ENCODE measurements at places on chromosomes 16 and 17.
A peak's percentile ranks its signal among the peaks of the same experiment; 100 is the strongest.

DNA sequence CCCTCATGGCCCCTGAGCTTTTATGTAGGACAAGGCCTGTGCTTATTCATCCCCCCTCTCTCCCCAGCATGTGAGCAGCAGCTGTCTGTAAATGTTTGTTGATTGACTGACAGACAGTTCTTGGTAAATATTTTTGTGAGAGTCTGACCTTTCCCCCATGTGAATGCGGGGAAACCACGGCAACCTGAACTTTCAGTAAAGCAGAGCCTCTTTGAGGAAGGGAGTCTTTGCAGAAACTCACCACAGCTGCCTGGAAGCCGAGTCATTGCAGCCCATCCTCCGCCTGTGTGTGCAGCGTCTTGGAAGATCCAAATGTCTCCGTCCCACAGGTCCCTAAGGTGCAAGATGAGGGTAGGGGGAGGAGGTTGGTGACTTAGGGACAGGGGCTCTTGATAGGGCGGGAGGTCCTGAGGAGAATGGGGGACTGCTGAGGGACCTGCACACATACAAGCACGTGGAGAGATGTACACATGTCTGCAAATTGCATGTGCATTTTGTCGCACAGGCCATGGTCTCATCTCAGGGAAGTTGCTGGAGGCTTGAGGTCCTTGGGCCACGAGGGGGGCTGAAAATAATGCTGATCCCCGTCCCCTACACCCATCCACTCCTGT, 23.0 kb upstream of the IL21R start:
- peak; percentile 20 for DNase-seq

DNA sequence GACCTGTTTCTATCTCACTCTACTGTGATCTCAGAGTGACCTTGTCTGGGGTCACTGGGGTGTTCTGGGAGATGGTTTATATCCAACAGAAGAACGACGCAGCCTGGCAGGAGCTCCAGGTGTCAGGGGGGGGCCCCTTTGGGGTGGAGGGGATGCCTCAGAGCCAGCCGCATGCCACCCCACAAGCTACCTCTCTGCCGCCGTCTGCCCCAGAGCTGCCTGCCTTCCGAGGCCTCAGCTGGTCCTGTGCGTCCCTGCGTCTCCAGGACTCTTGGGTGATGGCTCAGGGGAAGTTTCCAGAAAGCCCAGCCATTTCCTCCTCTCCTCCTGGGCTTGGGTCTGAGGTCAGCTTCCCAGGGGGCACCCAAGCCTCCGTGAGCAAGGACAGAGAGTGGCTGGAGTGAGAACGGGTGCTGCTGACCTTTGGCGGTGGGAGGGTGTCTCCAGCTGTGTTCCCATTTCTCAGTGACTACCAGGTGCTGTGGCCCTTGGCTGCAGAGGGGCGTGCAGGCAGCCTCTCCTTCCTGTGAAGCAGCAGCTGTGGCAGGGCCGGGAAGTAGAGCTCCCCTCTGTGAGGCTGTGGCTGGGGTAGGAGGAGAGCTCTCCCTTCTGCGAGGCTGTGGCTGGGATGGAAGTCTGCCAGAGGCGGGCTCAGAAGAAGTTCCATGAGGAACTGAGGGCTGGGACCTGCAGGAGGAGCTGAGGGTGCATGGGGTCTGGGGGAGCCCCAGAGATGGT, 19.8 kb downstream of the JPH3 start:
- DNase-seq: no peak

- DNase-seq: peak; percentile 60
These were observed 124.2 kb downstream of the TMEM132E start for GRCh38 chr17:34703533-34703932.

DNA sequence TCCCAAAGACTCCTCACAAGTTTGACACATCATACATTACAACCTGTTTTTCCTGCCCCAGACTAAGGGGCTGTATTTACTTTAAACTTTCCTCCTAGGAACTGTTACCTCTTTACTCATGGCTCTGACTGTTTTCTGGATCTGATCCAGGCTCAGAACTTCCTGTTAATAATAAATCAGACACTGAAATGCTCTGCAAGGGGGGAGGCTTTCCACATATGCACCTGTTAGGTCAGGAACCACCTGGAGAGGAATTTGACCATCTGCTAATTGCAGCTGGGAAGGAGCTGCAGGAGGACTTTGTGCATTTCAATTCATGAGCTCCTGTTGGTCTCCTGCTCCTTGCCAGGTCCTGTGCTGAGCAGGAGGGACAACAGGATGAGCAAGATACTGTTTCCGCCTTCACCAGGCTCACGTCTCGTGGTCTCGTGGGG, 476.9 kb upstream of the CDH5 start:
- peak; percentile 4 for DNase-seq

GRCh38 chr16:50402298-50402895, 33.6 kb upstream of the BRD7 start:
- DNase-seq: no peak

- peak; percentile 21 for DNase-seq
These were observed 22.6 kb upstream of the CBFA2T3 start for GRCh38 chr16:88999457-89000206.

GRCh38 chr16:63684149-63685101, 1437.4 kb downstream of the CDH11 start:
- DNase-seq: no peak

- no peak for DNase-seq
These were observed 27.7 kb upstream of the ZNF469 start for GRCh38 chr16:88355093-88355388.

- DNase-seq: no peak
These were observed 4.9 kb upstream of the ZG16B start for GRCh38 chr16:2825049-2825742.

DNA sequence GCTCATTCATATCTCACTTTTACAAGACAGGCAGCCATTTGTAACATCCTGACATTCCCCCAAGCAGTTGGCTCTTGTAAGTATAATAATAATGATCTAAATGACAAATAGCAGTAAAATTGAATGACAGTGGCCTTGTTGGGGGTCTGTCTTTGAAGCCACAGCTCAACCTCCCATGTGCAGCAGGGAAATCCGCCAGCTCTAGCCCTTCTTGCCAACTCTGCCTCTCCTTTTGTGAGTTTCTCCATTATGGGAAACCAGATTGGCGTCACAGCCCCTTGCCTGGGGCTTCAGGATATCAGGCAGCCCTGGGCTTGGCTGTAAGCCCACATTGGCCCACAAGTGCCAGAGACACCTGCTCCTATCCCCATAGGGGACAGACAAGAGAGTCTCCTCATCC, 70.4 kb upstream of the CACNG5 start:
- no peak for DNase-seq

DNA sequence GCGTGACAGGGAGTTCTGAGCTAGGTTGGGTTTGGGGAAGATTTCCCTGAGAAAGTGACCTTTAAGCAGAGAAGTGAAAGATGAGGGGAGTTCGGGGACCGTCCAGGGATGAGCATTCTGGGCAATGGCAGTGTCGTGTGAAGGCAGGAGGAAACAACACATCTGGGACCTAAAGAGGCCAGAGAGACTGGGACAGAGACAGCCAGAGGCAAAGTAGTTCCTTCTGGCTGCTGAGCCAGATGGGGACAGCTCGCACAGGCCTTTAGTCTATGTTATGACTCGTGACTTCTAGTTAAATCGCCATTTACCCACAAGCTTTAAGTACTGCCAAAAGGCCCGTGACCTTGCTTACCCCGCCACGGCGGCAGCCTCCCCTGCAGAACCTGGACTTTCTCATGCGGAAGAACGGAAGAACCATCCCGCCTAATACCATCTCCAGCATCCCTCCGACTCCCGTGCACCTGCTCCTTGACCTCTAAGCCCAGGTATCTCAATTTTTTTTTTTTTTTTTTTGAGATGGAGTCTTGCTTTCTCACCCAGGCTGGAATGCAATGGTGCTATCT, 8.5 kb upstream of the MED11 start:
- DNase-seq: no peak

- DNase-seq: peak; percentile 85
These were observed 2.3 kb upstream of the SOX9 start for GRCh38 chr17:72118335-72119076.

- DNase-seq: peak; percentile 41
These were observed 672 bp downstream of the CMTR2 start for GRCh38 chr16:71288570-71288889.

GRCh38 chr16:46961373-46962353, 11.8 kb downstream of the DNAJA2 start:
- DNase-seq: peak; percentile 73

DNA sequence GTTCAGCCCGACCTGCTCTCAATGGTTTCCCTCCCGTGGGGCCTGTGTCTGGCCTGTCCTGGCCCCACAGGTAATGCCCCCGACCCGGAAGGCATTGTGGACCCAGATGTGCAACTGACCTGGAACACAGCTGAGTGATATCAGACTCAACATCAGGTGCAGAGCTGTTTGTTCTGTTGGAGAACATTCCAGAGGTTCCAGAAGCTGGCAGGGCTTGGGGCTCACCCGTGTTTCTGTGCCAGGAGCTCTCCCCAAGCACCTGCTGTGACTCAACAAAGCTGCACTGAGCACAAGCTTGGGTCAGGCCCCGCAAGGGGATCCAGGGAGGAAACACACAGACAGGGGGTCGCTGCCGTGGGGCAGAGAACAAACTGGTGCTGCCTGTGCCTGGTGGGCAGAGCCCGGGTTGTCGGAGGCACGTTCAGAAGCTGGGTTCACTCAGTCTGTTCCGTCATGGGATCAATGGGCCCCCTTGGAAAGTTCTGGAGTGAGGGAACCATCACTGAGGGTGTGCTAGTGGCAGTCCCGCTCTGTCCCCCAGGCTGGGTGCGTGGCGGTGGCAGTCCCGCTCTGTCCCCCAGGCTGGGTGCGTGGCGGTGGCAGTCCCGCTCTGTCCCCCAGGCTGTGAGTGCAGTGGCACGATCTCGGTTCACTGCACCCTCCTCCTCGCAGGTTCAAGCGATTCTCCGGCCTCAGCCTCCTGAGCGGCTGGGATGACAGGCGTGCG, 22.1 kb downstream of the HS3ST6 start:
- no peak for DNase-seq

- peak; percentile 79 for DNase-seq
These were observed 42.6 kb downstream of the KLHDC4 start for GRCh38 chr16:87723226-87723623.

- DNase-seq: no peak
These were observed 37.9 kb downstream of the PIGL start for GRCh38 chr17:16254773-16255400.

DNA sequence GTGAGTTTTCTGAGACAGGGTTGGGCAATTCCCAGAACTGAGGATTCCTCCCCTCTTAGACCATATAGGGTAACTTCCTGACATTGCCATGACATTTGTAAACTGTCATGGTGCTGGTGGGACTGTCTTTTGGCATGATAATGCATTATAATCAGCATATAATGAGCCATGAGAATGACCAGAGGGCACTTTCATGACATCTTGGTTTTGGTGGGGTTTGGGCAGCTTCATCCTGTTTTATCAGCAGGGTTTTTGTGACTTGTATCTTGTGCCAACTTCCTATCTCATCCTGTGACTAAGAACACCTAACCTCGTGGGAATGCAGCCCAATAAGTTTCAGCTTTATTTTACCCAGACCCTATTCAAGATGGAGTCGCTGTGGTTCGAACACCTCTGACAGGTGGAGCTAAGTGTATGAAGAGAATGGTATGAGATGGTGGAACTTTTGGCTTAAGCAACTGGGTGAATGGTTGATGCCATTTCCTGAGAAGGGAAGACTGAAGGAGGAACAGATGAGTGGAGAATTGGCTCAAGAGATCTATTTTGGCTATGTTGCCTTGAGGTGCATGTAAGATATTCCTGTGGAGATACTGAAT, 217.3 kb downstream of the RAB11FIP4 start:
- DNase-seq: no peak

DNA sequence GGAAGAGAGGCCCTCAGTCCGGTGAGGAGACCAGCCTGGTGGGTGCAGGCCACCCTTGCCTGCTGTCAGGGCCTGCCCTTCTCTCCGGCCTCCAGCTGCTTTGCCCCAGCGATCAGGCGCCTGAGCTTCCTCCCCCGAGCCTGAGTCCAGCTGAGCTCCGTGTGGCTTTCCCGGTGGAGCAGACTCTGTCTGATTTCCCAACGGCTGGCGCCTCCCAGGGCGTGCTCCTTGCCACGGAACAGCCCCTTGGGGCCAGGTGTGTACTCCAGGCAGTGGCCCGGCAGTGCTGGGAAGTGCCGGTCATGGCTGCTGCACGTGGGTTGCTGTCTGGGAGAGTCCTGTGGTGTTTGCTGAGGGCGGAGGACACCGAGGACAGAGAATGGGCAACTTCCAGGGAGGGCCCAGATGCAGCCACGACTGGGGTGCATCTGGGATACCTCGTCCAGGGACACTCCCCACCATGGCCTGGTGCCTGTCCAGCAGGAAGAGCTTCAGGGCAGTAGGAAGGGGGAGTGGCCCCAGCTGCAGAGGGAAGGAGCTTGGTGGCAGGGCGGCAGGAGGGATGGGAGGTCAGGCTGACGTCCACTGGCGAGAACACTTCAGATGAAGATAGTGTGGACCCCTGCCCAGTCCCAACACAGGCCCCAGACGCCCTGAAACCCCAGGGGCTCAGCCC, 22.5 kb downstream of the METRNL start:
- DNase-seq: peak; percentile 80

- no peak for DNase-seq
These were observed 6.7 kb upstream of the KSR1 start for GRCh38 chr17:27449541-27449940.

GRCh38 chr16:80754476-80754875, 49.9 kb downstream of the CDYL2 start:
- DNase-seq: no peak

DNA sequence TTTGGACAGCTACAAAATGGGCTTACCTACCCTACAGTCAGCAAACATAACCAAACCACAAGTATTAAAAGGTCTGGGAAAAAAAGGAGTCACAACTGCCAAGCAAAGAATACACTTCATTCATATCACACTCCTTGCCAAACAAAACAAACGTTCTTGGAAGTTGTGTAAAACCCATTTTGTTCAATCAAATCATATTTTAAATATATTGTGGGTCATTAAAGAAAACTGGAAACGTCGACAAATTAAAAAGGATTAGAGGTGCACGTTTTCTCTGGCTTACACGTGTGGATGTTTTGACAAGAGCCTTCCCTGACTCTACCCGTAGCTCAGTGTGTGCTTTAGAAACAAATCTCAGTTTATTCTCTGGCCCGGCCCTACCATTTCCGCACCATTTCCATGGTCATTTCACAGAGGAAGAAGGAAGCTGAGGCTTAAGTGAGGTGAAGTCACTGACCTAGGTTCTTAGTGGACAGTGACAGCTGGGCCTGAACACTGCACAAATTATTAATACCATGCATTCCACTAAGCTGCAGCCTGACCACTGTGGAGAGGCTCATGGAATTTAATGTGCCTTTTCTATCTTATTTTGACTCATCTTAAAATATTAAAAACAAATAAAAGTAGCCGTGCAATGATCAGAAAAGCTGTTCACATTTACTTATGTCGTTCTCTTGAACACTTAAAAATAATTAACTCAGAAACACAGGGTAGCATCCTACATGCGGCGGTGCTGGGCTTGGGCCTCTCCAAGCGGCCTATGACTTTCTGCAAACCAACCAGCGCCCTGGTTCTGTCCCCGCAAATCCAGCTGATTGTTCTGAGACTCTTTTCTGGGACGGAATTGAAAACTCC, 968 bp downstream of the CEP112 start:
- peak; percentile 70 for DNase-seq

DNA sequence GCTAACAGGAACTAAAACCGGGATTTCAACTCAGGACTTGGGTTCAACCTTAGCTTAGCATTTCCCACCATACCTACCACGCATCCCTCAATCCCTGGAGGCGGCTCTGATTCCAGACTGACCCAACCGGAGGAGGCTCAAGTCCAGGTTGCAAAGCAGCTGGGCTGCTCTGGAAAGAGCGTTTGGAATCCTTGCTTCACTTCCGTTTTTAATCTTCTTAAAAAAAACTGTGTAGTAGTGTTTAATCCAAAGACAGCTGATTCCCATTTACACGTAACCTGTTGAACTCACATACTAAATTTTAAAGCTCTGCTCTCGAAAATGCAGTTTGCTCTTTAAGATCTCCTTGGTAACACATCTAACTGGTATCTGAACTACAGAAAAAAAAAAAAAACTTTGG, 50.0 kb downstream of the NXN start:
- DNase-seq: no peak

GRCh38 chr17:10332515-10332914, 40.3 kb downstream of the MYH13 start:
- DNase-seq: no peak

Data from GM23248 (cell line).